ENCODE measurements at places on chromosomes 13 and 19.

DNA sequence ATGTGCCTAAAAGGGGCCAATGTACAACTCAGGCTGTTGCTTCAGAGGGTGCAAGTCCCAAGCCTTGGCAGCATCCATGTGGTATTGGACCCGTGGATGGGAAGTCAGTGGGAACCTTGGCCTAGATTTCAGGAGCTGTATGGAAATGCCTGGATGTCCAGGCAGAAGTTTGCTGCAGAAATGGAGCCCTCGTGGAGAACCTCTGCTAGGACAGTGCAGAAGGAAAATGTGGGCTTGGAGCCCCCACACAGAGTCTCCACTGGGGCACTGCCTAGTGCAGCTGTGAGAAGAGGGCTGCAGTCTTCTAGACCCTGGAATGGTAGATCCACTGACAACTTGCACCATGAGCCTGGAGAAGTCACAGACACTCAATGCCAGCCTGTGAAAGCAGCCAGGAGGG lies 28.5 kb downstream of the GPC5 start:
- no peak for DNase-seq

- no peak for DNase-seq
Measured at GRCh38 chr13:35988648-35989081, 142.5 kb downstream of the DCLK1 start.

DNA sequence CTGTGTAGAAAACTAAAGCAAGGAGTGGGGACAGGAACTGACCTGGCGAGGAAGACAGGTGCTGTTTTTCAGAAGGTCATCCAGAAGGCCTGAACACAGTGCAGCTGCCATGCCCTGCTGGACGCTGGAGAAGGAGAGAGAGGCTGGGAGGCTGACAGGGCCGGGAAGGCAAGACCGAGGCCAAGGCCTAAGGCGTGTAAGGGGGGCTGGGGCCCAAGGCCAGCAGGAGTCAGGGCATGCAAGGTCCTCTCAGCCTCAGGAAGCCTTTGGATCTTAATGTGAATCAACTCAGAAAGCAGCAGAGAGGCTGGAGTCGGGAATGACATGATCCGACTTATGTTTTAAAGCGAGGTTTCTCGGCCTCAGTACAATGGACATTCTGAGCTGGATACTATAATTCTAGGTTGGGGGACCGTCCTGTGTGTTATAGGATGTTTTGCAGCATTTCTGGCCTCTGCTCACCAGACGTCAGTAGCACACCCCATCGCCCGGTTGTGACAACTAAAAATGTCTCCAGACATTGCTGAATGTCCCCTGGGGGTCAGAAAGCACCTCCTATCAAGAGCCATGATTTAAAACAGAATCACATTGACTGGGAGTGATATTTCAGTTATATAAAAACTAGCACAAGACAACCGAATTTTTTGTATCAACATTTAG lies 530.4 kb downstream of the MYO16 start:
- no peak for DNase-seq

GRCh38 chr19:407511-408440 lies 1.2 kb downstream of the C2CD4C start:
- peak; percentile 11 for DNase-seq

- DNase-seq, result no peak
Measured at GRCh38 chr19:45218426-45218825, 26.8 kb downstream of the EXOC3L2 start.

- DNase-seq, result peak; percentile 96
Measured at GRCh38 chr13:49996161-49996915, 504 bp upstream of the TRIM13 start.

- DNase-seq, result no peak
Measured at GRCh38 chr19:28148554-28148953, 1064.4 kb downstream of the UQCRFS1 start.

DNA sequence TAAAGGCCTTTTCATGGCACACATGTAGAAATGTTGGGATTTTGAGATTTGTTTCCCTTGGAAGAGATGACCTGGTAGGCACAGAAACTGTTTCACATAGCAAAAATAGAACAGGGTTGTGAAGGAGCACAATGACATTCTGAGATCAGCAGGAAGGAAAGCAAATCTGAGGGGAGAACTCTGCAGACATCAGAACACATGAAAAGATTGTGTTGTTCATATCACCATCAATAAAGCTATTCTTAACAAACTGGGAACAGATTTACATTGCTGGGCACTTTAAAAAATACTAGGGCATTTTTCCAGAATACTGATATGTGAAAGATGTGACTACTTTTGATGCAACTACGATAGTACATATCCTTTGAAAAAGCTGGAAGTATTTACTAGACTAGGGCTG lies 481.7 kb downstream of the MYO16 start:
- DNase-seq, result no peak

GRCh38 chr19:19525611-19526380 lies 2.9 kb upstream of the YJEFN3 start:
- no peak for DNase-seq

DNA sequence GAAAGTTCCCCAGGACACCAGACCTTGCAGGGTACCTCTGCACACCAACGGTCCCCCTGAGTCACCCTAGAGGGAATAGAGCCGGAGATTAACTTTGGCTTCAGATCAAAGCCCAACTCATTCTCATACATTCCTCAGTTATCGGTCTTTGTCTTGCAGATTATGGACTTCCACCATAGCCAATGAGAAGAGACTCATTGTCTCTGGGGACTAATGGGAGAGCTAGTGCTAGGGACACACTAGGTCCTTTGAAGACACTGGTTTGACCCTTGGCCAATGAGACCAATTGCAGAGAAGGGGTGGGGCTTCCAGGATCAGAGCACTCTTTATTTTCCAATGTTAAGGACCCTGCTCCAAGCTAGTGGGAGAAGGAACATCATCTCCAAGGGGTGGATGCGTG lies 6.1 kb downstream of the KLK7 start:
- DNase-seq, result no peak

- peak; percentile 66 for DNase-seq
Measured at GRCh38 chr13:99425485-99426341, 75.6 kb upstream of the TM9SF2 start.

DNA sequence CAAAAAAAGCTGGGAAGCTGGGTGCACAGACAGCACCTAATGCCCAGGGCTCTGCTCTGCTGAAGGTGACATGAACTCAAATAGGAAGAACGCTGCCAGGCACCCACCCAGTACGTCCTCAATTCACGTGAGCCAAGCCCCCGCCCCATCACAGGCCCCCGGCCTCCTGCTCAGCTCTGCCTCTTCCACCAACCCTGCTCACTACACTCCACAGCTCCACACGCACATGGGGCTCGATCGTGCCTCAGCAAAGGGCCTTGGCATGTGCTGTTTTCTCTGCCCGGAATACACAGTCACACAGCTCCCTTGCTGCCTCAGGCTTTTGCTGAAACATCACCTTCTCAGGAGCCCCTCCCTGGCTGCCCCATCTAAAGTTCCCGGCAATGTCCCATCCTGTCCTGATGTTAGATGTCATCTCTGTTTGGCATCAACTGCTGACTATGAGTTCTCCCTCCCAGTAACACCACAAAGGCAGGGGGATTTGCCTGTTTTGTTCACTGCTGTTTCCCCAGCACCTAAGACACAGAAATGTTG lies 2.3 kb downstream of the ATP13A1 start:
- no peak for DNase-seq

GRCh38 chr13:106916329-106916976 lies 348.5 kb upstream of the ARGLU1 start:
- DNase-seq, result no peak

DNA sequence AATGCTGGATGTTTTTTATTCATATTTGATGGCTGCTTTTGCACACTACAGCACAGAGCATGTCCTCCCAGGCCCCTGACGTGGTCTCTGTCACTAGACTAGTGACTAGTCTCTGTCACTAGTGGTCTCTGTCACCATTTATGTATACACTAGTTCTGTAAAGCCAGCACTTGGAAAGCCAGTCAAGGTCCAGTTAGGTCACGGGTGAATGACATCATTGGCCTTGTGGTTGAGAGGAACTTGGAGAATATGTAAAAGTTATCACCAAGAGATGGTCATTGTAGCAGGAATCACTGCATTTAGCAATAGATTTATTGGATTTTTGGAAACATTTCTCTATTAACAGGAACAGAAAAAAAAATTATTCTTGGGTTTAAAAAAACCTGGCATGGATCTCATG lies 72.9 kb downstream of the SHISA2 start:
- DNase-seq, result no peak

GRCh38 chr13:71524613-71525304 lies 342.2 kb downstream of the DACH1 start:
- no peak for DNase-seq

DNA sequence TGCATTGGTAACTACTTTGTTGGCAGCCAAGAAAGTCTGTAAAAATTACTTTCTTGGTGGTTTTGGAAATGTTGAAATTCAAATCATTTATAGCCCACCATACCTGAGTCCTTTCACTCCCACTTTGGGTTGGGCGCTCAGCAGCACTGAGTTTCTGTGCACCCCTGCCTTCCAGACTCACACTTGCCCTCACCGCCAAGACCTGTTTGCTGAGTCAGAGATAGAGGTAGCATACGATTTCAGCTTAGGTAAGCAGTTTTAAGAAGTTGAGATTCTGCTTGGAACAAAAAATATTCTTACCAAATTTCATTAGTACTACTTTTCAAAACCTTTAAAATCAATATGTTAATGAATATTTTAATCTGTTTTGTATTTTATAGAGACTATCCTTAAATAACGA lies 12.6 kb downstream of the MPHOSPH8 start:
- DNase-seq, result no peak

GRCh38 chr13:46716821-46717220 lies 80.1 kb downstream of the ESD start:
- DNase-seq, result no peak

DNA sequence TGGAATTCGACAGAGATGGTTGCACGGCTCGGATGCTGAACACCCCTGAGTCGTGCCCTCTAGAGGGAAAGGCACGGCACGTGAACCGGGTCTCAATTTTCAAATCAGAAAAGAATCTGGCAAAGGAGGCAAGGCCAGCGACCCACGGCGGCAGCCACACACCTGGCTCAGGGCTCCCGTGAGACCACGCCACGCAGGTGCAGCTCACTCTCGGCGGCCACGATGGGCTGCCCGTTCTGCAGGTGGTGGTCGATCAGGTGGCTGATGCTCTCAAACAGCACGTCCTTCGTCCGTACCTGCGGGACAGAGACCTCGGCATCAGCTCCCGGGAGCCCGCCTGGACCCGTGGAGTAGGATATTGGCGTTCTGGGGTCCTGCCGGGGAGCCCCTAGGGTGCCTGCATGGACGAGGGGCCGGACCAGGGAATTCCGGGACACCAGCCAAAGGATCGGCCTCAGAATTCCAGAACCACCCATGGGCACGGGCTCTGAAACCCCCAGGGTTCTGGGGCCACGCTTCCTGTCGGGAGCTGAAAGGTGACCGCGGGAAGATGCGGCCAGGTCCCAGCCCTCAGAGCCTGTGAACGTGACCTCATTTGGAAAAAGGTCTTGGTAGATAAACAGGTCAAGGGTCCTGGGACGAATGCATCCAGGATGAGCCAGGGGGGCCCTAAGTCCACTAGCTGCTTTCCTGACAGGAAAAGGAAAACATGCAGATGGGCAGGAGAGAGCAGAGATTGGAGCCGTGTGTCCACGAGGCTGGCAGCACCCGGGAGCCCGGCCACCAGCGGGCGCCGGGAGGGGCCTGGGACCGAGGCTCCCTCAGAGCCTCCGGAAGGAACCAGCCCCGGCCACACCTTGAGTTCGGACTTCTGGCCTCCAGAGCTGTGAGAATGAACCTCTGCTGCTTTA lies 10.1 kb upstream of the C2CD4C start:
- DNase-seq, result no peak

DNA sequence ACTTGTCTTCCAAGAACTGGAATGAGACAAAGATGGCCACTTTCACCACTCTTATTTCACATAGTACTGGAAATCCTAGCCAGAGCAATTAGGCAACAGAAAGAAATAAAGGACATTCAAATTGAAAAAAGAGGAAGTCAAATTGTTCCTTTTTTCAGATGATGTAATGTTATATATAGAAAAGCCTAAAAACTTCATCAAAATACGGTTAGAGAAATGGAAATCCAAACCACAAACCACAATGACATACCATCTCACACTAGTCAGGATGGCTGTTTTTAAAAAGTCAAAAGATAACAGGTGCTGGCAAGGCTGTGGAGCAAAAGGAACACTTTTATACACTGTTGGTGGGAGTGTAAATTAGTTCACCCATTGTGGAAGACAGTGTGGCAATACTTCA lies 113.3 kb upstream of the SPRY2 start:
- DNase-seq, result no peak

DNA sequence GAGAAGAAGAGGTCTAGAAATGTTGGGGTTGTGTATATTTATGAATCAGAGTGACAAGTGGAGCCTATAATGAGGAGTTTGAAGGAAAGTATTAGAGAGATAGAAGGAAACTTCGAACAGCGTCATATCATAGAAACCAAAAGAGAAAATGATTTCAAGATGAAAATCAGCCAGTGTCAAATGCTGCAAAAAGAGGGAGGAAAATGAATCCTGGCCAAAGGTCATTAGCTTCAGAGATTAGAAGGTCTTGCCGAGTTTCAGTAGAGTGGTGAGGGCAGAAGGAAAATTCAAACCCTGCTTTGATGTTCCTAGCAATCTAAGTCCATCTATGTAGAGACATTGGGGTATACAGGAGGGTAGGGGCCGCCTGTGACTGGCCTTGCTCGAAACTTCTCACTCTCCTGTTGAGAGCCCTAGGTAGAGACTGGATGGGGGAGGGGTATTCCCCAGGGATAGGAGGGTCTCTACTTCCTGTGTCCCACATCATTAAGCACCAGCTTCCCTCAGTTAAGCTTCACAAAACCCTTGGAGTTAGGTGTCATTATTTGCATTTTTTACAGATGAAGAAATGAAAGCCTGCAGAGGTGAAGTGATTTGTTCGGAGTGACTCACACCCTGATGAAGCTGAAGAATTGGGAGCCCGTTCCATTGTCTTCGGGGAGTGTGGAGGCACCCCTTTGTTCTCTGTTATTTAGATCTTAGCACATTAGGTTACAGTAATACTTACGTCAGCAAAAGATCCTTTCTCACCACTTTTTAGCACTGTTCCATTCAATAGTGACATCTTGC lies 62.8 kb downstream of the FGF9 start:
- no peak for DNase-seq

DNA sequence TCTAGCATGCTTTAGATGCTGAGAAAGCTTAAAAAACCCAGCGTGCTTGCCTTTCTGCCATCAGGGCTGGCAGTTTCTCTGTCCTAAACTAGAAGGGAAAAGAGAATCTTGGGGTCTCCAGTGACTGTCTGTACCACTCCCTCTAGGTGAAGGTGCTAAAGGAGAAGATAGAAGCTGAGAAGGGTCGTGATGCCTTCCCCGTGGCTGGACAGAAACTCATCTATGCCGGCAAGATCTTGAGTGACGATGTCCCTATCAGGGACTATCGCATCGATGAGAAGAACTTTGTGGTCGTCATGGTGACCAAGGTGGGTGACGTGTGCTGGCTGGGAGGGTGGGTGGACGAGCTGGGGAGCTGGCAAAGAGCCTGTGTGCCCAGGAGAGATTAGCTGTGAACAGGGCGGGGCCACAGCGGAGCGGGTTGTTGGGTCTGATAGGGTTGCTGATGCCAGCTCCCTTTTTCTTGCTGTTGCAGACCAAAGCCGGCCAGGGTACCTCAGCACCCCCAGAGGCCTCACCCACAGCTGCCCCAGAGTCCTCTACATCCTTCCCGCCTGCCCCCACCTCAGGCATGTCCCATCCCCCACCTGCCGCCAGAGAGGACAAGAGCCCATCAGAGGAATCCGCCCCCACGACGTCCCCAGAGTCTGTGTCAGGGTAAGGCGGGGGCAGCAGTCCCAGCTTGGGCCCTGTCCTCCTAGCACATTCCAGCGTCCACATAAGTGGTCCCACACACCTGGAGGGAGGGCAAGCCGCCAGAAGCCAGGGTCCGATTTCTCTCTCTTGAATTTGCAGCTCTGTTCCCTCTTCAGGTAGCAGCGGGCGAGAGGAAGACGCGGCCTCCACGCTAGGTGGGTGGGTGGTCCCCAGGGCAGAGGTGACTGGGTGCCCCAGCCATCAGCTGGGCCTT lies 2.3 kb downstream of the RAD23A start:
- no peak for DNase-seq
